Stimulated activated CD4-positive, alpha-beta T cell treated with anti-CD3 and anti-CD28 coated beads, TNF-alpha, amount 100 ng/mL, for 4 hours (primary cell): ENCODE measurements at places on chromosomes 16 and 17.

DNA sequence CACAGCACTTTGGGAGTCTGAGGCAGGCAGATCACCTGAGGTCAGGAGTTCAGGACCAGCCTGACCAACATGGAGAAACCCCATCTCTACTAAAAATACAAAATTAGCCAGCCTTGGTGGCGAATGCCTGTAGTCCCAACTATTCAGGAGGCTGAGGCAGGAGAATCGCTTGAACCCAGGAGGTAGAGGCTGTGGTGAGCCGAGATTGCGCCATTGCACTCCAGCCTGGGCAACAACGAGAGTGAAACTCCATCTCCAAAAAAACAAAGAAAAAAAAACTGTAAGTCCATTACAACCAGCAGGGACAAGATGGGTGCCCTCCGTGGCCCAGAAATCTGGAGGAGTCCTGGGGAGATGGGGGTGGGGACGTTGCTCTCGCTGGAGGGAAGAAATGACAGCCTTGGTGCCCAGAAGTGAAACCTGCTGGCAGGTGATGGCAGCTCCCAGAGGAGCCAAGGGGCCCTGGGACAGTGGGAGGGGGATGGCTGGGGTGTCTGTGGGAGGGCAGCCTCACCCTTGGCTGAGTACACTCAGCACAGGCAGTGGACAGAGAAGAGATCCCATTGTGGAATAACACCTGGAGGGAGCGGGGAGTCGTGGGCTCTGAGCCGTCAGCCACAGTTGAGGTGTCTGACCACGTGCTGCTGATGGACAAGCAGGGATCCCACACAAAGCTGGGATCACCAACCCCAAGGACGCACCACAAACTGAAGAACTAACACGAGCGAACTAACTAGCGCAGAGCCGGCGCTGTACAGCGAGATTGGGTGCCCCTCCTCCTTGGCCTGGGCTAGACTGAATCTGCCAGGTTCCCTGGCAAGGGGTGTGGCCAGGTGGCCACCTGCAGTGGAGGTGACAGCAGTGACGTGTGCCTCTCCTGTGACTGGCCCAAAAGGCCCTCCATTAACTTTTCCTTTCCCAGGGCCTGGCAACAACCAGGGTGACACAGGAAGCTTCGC, 46.9 kb upstream of the BAHCC1 start:
- no peak for DNase-seq

DNA sequence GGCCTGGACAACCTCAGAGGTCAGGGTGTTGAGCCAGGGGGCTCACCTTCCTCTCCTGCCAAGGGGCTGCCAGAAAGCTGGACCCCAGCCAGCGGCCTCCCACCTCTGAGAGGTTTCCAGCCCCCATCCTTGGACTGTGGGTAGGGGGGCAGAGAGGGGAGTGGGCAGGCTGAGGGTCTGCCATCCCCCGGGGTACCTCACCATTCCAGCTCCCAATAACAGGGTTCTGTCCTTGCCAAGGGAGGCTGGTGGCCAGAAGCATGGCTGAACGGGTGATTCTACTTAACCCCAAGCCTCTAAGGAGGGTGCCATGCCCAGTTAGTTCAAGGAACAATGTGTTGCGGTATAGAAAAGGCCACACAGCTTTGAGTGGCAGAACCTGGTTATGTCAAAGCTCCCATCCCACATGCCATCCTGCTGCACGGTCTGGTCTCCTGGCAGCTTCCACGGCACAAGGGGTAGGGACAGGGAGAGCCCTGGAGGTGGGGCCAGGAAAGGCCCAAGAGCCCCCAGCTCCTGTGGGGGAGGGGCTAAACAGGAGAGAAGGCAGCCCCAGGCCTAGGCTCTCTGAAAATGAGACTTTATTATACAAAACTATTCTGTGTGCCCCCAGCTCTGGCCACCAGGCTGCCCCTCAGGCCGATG, 19.8 kb downstream of the B9D1 start:
- DNase-seq = no peak

GRCh38 chr17:19770985-19771735, 23.1 kb upstream of the ALDH3A1 start:
- no peak for DNase-seq

- DNase-seq = peak; percentile 78
Measured at GRCh38 chr17:47941246-47942095, at the start of gene PNPO. Gene PNPO, plus strand, starts transcription at chr17:47941571. Its CDS starts 105 bp downstream, at chr17:47941676.

DNA sequence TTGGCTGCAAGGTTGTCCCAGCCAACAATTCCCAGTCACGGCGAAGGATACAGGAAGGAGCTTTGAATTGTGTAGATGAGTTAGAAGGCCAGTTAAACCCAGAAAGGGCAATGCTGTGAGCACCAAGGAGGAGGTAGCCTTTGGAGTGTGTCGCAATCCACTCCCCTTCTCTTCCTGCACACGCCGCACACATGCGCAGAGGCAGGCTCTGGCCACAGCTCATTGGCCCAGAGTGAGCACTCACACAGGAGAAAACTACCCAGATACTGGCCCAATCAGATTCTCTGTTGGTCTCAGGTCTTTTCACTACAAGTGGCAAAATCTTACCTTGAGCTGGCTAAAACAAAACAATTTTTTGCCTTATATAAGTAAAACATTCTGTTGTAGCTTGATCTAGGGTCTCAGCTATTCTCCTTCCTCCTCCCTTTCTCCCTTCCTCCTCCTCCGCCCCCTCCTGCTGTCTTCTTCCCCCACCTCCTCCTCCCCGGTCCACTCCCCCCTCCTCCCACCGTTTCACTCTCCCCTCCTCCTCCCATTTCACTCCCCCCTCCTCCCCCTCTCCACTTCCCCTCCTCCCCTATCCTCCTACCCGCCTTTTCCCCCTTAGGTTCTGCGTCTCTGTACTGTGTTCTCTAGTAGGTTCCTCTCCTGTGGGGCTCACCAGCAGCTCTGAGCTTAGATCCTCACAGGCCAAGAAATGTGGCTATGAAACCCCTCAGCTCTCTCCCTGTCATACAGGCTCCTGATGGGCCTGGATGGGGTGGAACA, 344.9 kb downstream of the CPPED1 start:
- no peak for DNase-seq

DNA sequence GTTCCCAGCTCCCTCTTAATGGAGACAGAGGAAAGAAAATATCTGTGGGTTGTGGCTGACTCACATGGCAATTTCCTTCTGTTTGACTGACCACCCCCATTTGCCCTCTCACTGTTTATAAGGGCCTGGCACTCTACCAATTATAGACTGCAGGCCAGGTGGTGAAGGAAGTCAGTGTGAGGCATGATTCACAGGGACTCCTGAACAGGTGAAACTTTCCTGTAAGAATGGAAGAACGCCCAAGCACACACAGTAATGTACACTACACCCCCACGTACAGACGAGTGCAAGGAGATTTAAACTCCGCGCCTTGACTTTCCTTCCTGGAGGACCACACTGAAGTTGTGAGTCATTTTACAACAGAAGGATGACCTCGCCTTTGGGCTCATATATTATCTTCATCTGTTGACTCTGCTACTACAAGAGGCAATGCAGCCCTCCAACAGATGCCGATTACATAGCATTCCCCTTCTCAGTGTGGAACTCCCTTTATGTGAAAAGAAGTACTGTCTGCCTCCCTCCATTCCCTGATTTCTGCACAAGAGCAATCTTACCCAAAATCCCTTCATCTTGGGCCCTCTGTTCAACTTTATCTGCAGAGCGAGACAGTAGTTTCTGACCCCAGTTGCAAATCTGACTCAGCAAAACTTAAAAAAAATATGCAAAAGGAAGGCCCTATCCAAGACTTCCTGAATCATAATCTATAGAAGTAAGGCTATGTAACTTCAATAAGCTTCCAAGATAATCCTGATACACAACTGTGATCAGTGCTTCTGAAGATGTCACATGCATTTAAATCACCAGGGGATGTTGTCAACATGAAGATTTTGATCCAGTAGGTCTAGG, 163.6 kb downstream of the SHISA6 start:
- DNase-seq = no peak

GRCh38 chr16:88999457-89000206, 22.6 kb upstream of the CBFA2T3 start:
- no peak for DNase-seq

DNA sequence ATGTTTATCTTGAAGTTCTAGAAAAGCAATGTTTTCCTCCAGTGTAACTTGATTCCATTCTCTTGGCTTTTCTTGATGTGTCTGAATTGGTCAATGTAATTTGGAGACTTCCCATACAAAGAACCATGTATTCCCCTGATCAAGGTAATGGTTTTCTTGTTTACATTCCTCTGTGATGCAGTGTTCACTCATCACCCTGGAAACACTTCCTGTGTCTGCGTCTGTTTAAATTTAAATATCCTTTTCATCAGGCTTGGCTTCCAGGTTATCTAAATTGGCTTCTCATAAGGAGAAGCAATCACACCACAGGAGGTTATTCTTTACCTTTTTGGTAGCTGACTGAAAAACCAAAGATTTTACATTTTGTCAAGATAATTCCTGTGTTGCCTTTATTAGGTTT, 237.3 kb upstream of the WSCD1 start:
- no peak for DNase-seq

- peak; percentile 63 for DNase-seq
Measured at GRCh38 chr17:56819431-56820145, 14.1 kb downstream of the C17orf67 start.

DNA sequence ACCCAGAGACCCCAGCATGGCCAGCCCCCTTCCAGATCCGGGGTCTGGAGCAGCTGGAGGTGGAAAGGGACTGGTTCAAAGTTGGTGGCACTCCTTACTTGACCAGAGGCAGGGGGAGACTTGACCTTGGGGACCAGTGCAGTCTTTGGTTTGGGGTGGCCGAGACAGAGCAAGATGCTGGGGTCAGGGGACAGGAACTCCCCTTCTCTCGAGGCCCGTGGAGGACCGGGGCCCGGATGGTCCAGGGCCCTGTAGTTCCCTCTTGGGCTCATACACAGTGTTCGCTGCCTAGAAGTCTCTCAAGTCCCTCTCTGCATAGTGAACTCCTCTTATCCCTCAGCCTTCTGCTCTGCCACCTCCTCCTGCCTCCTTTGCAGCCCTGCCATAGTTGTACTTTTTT, 601 bp upstream of the PRSS33 start:
- DNase-seq = no peak

DNA sequence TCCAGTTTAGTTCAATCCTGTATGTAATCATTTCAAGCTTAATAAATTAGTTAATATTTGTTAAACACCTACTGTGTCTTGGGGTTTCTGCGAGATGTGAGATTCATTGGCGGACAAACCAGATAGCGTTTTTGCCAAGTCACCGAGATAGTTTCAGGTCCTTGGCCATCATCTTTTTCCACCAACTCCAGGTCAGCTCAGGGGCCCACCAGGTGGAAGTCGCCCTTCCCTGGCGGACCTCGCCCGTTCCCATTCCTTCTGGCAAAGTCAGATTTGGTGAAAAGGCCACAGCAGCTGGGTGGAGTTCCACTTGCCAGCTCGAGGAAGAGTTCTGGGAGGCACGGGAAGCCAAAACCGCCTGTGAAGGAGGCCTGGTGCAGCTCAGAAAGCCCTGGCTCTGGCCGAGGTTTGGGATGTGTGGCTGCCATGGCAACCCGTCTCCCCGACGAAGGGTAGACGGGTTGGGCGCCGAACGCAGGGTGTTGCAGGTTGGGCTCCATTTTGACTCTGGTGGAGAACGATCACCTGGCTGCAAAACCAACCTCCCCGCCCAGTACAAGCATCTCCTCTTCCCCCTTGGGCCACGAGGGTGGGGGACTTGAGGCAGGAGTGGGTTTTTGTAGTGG, 39.5 kb downstream of the CMIP start:
- DNase-seq = no peak

GRCh38 chr16:8975039-8975438, 11.3 kb upstream of the USP7 start:
- DNase-seq = no peak

DNA sequence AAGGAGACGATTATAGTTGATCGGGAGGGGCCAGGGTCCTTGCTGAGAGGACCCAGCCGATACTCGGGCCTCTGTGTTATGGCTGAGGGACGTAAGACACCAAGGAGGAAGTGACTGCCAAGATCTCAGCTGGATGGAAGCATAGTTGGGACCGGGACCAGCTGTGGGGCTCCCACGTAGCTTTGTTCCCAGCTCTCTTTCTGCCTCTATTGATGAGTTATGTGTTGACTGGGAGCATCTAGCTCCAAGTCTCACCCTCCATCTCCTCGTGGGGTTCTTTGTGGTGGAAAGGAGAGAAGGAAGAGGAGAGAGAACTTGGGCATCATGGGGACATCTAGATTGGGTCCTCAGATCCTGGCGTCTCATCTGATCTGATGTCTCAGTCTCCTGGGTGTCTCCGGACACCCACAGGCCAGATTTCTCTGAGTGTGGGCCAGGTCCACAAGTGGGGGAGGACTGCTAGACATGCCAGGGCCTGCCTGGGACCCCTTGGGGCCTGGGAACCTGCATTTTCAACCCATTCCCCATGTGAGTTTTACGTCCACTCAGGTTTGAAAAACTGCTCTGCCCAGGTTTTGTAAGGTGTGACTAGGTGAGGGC, 1.0 kb downstream of the MGRN1 start:
- no peak for DNase-seq

DNA sequence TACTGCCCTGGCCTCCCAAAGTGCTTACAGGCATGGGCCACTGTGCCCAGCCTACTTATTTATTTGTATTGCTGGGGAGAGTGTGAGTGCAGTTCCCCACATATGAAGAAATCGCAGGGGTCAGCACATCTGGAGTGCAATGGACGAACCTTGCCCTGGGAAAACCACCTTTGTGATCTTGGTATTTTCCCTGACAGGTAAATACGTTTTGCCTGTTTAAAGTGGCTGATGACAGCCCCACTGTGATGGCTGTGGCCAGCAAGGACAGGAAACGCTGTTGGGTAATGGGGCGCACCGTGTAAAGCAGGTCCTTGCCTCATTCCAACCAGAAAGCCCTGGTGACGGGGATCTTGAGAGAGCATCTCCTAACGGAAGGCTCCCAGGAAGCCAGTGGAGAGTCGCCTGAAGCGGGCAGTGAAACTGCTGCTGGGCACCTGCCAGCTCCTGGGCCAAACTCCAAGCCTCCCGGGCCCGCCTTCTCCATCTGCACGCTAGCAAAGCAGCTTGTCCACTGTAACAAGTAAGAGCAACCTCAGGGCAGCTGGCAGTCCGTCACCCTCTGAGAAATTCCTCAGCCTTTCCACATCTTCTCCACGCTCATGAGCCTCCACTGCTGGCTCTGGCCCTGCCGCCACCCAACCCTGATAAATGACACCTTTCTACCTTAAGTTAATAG, 17.5 kb downstream of the EMC8 start:
- no peak for DNase-seq

DNA sequence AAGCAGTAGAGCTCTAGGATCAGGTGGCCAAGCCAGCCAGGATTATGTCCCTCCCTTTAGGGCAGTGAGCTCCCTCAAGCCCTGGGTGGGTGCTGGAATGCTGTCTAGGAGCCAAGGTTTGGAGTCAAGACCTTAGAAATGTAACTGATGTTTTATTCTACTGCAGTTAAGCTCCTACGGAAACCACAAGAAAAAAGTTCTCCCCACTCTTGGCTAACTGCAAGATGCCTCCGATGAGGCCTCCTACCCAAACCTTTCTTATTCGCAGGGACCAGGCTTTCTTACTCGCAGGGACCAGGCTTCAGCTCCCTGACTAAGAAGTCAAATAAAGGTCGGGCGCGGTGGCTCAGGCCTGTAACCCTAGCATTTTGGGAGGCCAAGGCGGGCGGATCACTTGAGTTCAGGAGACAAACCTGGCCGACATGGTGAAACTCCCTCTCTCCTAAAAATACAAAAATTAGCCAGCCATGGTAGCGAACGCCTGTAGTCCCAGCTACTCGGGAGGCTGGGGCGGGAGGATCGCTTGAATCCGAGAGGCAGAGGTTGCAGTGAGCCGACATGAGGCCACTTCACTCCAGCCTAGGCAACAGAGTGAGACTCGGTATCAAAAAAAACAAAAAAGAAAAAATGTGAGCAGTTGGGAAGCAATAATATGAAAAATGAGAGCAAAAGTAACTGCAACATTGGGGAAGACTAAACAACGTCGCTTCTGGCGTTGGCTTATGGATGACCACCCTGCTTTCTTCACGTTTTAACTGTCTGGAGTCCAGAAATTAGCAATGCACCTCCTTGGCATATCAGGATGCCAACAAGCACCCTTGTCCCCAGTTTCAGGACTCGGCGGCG, 31.7 kb upstream of the ARL4D start:
- no peak for DNase-seq
